NCI-H1417 (cell line): ENCODE measurements at places on chromosomes 3 and 15.
A peak's percentile ranks its signal among the peaks of the same experiment; 100 is the strongest.

DNA sequence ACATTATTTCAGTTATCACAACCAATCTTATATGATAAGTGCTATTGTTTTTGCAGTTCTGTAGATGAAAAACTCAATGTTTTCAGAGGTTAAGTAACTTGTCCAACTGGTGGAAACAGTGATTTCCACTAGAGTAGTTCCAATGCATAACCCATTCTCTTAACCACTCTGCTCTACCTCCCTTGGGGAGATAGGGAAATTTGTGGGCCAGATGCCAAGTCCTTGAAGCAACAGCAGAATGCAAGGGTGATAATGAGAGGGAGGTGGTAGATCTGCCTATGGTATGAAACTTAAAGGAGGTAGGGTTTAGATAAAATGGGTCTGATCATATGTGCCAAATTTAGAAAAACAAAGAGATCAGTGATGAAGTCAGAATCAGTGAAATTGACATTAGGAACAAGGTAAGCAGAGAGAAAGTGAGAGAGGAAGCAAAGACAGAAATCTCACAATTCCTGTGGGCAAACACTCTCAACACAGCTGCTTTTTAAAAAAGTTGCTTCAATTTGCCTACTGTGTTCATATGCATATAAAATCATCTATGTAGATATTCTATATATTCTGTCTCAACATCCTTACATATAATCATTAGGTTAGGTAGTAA, 50.5 kb upstream of the UBP1 start:
- DNase-seq, result no peak

DNA sequence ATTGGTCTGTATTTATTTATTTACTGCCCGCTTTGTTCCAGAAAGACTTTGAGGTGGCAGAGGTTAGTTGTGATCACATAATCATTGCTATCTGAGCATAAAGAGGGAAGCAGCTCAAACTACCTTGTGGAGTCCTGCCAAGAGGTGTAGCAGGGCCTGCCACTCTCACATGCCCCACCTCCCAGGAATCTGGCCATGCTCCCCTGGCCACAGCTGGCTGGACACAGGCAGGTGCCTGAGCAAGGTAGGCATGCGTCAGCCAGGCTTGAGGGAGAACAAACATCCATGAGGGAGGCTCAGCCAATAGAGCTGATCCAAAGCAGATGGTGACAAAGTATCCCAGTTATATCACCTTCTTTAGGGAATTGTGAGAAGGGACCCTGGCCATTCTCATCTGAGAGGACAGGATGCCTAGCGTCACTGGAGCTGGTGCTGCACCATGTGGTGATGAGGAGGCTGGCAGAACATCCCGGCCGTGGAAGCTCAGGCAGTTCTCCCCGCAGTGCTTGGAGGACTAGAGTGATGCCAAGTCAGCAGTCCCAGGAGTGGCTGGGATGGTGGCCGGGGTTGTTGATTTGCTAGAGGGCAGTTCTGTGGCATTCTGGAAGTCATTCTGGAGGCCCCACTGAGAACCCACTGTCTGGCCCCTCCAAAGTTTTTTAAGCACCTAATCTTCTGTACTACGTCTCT, 6.8 kb upstream of the POLG start:
- DNase-seq, result no peak

DNA sequence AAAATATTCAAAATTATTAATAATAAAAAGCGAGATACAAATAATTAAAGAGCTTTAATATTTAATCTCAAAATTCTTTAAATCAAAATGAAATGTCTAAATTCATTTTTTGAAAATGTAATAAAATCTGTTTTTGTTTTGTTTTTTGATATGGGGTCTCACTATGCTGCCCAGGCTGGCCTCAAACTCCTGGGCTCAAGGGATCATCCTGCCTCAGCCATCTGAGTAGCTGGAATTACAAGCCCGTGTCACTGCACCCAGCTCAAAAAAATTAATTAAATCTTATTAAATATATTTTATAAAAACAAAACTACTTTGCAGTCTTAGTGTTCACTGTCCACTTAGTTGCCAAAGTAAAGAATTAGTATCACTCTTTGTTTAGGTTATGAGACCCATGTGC, 38.4 kb downstream of the FAH start:
- DNase-seq, result no peak

DNA sequence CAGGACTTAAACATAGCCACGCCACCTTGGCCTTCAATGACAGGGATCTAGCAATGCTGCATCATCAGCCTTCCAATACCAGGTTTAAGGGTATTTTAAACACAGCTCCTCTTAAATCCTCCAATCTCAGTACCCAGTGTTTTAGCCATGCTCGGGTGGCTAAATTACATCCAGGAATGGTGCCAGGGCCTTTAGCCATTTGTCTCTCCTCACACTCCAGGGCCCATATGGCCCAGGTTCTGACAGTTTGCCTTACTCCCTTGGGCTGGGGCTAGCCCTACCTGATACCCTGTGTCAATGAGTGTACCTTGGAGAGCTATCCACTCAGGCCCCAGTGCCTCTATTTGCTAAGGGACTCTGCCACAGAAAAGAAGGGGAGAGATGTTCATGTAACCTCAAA, 29.4 kb downstream of the ZNF589 start:
- no peak for DNase-seq

- DNase-seq, result no peak
These were observed 536 bp downstream of the ATP10A start for GRCh38 chr15:25862472-25863110.

DNA sequence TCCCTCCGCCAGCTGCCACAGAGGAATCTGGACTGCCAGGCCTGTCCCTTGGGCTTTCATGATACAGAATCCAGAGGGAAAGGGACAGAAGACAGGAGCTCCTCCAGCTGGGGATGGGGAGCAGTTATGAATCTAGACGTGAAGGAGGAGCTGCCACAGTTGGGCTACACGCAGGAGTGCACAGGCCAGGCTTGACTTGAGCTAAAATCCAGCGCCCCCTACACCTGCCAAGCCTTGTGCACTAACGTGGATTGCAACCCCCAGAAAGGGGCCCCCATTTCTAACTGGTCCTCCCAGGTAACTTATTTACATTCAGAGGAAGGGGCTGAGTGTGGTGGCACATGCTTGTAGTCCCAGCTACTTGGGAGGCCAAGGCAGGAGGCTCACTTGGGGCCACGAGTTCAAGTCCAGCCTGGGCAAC, 14.3 kb downstream of the KLHL6 start:
- no peak for DNase-seq

GRCh38 chr3:125245521-125245920, 33.0 kb upstream of the SLC12A8 start:
- DNase-seq, result no peak

GRCh38 chr3:177123822-177124221, 73.5 kb downstream of the TBL1XR1 start:
- DNase-seq, result no peak

DNA sequence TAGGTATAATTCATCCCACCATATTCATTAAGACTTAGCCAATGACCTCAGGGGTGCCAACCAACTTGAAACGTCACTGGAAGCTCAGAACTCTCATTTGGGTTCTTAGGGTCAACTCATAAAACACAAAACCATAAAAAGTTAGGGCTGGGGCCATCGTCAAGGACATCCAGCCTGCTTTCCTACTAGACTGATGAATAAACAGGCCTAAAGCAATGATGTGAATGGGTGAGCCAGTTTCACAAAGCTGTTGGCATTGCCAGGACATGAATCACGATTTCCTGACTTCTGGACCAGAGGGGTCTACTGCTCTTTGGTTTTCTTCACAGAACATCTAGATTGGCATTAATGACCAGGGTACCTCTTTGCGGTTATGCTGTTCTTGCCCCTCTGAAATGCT, 64.7 kb downstream of the EOMES start:
- DNase-seq, result no peak

GRCh38 chr15:58235961-58236360, 97.8 kb downstream of the AQP9 start:
- no peak for DNase-seq

DNA sequence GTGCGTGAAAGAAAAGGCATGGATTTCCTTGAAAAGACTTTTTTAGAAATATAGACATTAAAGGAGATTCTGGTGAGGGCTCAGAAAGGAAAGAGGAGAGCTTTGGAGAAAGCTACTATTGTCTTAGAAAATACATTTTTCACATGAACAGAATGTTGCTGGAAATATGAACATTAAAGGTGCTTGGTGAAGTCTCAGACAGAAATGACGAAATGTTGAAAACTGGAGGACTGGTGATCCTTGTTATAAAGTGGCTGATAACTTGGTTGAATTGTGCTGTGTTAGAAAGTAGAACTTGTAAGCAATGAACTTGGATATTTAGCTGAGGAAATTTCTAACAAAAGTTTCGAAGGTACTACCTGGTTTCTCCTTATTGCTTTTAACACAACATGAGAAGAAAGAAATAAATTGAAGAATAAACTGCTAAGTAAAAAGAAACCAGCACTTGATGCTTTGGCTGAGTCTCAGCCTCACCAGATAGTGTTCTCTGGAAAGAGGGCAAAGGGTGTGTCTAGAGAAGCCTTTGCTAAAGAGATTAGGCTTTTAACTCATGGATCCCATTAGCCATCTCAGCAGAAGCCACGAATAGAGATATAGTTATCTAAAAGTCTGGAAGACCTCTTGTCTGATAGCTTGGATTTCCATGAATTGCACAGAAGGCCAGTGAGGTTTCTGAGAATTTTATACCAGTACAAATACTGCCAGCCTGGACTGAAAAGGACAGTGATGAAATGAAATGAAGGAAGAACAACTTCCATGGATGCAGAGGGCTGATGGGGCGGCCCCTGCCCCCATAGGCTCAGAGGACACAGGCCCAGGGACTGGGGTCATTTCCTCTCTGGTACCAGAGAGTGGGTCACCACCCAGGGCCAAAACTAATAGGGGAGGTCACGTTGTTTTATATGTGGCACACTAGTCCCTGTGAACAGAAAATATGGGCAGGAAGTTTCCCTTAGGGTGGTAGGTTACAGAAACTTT, 91.5 kb downstream of the RPL22L1 start:
- DNase-seq, result no peak

DNA sequence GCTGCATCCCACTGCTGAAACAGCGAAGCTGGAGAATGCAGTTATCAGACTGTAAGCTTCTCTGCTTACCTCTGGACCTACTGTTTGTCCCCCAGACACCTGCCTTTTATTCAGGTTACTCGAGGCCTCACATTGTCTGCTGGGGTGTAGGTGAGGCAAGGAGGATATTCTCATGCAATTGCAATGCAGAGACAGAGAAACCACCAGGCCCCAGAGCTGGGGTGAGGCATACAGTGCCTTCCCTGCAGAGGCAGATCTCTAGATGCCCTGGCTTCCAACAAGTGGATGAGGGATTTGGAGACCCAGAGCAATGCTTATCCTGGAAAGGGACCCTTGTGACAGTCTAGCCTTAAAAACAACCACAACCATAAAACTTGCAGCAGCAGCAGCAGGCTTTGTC, 263.4 kb upstream of the ST8SIA2 start:
- DNase-seq, result no peak

- no peak for DNase-seq
These were observed 63.2 kb upstream of the BCL6 start for GRCh38 chr3:187808527-187808895.

GRCh38 chr15:40554161-40554525, 10.7 kb downstream of the CCDC32 start:
- DNase-seq, result no peak

GRCh38 chr15:38174691-38175090, 77.9 kb upstream of the SPRED1 start:
- DNase-seq, result no peak

GRCh38 chr3:186241910-186242821, 119.9 kb downstream of the DGKG start:
- DNase-seq, result peak; percentile 4

- DNase-seq, result no peak
These were observed 38.0 kb downstream of the SMAD3 start for GRCh38 chr15:67103432-67103831.

DNA sequence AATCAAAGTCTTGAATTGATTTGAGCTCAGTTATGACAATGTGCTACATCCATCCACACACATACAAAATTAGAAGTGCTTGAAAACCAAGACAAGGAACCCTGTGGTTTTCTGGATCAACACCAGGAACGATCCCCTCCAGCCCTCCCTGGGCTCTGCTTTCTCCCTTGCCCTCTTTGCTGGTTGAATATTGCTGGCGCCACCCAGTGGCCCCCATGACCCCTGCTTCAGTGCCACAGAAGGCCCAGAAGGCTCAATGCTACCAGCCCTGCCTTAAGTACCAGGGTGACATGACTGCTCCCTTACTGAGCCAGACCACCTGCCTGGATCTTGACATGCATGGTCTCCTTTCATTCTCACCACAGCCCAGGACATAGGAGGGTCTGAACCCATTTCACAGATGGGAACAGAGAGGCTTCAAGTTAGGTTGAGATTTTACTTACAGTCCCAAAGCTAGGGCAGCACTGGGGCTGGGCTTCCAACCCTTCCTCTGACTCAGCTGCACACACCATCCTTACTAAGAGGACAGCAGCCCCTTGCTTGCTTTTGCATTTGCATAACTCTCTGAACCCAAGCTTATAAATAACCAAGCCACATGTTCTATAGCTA, 15.0 kb downstream of the IL12A start:
- peak; percentile 65 for DNase-seq

DNA sequence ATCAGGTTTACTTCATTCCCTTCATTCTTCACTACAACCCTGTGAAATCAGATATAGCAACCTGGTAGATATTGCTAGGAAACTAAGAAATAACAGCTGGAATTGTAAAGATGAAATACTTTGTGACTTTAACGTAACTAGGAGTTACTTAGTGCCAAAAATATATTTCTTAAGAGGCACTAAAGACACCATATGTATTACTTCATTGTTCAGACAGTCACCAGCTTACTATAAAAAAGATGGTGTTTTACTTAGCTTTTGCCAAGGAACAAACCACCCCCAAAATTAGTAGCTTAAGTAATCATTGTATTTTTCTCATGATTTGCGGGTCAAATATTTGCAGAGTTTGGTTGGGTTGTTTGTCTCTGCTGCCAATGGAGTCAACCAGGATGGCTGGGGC, 62.5 kb downstream of the PROS1 start:
- DNase-seq, result no peak

DNA sequence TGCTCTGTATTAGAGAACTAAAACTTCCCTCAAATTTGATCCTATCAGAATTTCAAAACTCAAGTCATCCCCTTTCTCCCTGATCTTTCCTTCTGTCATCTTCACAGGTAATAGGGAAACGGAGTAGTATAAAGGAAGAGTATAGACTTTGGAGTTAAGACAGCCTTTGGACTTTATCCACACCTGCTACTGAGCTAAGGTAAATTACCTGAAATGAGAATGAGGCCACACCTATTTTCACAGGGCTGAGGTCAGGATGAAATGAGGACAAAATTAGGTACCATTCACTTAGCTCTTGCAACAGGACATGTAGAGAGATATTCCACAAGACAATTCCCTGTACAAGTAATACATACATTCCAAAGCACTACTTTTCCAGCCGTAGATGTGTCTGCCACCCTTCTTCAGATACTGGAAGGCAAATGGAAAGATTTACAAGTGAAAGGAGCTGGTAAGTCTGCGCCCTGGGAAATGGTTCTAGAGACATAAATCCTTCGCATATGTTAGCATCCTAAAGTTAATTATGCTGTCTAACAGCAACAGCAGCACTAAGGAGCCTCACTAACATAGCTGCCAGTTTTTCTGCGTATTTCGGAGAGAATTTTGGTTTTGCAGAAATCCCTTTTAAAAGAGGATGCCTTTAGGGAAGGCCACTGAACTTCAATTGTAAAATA, 461.8 kb downstream of the SHQ1 start:
- no peak for DNase-seq

GRCh38 chr3:120552184-120553172, 43.7 kb upstream of the NDUFB4 start:
- no peak for DNase-seq

GRCh38 chr3:38827791-38828190, 11.8 kb upstream of the SCN10A start:
- DNase-seq, result no peak

GRCh38 chr15:46622851-46623250, 988.0 kb downstream of the SQOR start:
- no peak for DNase-seq

GRCh38 chr3:60065227-60065868, 1015.5 kb upstream of the CFAP20DC start:
- DNase-seq, result no peak
